Head of caudate nucleus (tissue), 42 donors: ENCODE measurements at places on chromosomes 11 and 22.

DNA sequence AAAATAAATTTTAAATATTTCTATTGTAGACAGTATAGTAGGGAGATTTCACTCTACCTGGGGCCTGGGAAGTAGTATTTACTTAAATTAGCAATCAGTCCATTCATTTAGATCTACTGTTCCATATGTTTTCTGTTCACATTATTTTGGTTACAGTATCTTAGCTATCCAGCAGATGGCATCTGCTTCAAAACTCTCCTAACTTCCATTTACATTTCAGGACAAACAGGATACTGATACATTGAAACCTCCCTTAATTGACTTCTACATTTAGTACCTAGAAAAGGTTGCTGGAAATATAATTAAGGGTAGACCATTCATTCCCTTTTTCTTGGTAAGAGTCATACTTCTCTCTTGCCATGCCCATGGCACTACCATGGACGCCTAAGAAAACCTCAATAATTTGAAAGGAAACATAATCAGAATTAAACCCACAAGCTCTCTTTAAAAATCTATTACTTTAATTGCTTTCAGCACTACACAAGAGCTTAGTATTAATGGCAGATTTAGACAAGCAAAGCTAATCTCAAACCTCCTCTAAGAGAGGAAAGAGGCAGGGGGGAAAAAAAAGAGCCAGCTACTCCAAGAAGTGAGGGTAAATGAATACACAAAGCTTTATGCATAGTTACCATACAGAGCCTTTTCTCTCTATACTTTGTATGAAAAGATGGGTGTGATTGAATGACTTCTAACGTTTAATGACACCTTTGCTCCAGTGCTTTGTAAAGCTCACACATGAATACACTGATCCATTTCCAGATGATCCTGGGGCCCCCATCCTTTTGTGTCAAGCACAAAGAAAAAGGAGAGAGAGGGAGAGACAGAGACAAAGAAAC lies 131.2 kb upstream of the MTMR2 start:
- DNase-seq: no peak

- DNase-seq: no peak
These were observed 160.8 kb downstream of the MSANTD4 start for GRCh38 chr11:105861225-105861624.

DNA sequence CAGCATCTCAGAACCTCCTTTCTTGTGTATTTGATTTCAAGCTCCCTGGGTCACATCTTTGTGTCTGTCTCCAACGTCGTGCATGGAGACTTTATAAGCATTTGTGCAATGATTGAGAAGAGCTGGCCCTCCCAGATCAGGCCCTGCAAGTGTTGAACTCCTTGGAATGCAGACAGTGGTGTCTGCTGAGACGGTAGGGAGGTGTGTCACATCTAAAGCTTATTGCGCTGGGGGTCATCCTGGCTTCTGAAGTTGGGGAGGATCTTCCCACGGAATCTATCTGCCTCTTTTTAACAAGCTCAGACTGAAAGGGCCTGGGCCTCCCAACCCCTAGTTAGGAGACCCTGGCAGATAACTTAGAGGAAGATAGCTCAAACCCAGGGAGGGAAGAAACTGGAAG lies 6.7 kb downstream of the APLNR start:
- DNase-seq: no peak

DNA sequence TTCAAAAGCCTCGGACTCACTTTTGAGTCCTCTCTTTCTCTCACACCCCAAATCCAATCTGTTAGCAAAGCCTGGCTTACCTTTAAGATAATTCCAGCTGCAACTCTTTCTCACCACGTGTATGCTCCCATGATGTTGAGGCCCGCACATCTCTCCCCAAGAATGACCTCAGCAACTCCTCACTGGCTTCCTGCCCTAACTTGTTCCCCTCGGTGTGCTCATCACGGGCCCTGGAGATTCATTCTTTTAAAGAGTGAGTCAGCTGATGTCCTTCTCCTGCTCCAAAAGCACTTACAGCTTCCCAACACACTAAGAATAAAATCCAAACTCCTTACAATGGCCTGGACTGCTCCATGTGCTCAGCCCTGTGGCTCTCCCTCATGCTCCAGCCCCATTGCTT lies 1041.3 kb downstream of the OPCML start:
- DNase-seq: no peak

- DNase-seq: no peak
These were observed 10.2 kb upstream of the GRK3 start for GRCh38 chr22:25554238-25554671.

DNA sequence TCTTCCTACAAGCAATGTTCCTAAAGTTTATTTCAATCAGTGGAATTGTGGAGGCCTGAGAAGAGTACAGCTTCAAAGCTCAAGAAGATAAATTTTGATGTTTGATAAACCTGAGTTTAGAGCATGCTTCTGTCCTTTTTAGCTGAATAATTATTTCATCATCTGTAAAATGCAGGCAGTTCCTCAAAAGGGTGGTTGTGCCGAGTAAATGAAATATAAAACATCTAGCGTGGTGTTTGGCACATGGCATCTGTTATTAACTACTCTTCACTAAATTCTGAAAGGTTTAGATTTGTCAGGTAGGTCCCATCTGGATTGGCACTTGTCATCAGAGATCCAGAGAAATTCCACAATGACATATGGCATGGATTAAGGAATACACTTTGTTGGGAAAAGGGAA lies 155.1 kb downstream of the DDX10 start:
- no peak for DNase-seq

GRCh38 chr11:131978351-131978750 lies 607.9 kb downstream of the NTM start:
- no peak for DNase-seq

- no peak for DNase-seq
These were observed 179.2 kb upstream of the ZBED5 start for GRCh38 chr11:11036848-11037732.

- DNase-seq: no peak
These were observed 38.9 kb upstream of the CSNK2A3 start for GRCh38 chr11:11391796-11392463.

- peak; percentile 55 for DNase-seq
These were observed 4.4 kb downstream of the CYB5R2 start for GRCh38 chr11:7668911-7669310.

- DNase-seq: no peak
These were observed 44.3 kb downstream of the POLD3 start for GRCh38 chr11:74636630-74637184.

GRCh38 chr22:50129121-50129736 lies 39.4 kb downstream of the MOV10L1 start:
- no peak for DNase-seq

GRCh38 chr11:85301895-85302678 lies 325.1 kb downstream of the DLG2 start:
- DNase-seq: no peak

- DNase-seq: no peak
These were observed 1082.6 kb downstream of the DLG2 start for GRCh38 chr11:84544566-84544965.

GRCh38 chr11:3920148-3920852 lies 64.8 kb downstream of the STIM1 start:
- peak; percentile 30 for DNase-seq

DNA sequence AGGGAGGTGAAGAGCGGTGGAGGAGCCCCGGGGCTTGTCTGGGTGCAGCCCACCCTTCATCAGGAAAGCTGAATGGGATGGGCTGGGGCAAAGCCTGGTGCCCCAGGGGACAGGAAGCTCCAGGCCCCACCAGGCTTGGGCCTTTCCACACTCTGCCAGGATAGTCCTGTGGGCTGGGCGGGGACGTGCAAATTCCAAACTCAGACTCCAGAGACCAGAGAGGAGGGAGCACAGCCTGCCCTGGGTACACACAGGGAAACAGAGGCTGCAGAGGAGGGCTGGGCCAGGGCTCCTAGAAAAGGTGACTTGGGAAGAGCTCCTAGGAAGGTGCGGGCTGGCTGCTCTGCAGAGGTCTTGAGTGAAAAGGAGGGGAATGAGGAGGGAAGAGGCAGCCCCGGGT lies 124.7 kb downstream of the MED15 start:
- no peak for DNase-seq

DNA sequence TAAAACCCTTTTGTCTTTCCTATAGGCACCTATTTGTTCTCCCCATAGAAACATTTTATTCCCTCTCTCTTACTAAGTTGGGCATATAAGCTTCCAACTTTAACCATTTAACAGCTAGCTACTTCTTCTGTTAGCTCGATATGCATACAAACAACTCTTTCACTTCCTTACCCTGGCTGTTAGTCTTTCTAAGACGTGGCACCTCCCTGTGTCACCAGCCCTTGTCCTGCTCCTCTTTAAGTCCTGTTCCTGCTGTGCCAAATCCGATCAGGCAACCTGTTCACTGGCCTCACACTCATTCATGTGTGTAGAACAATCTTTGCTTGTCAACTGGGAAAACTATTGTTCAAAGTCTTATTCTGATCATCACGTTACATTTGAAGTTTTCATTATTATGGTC lies 1376.1 kb upstream of the TENM4 start:
- DNase-seq: no peak

GRCh38 chr11:93652679-93653078 lies 8.8 kb upstream of the CEP295 start:
- no peak for DNase-seq

GRCh38 chr11:103963648-103964047 lies 72.8 kb upstream of the DDI1 start:
- no peak for DNase-seq

- no peak for DNase-seq
These were observed 7.8 kb upstream of the NLRP10 start for GRCh38 chr11:7973011-7973410.

DNA sequence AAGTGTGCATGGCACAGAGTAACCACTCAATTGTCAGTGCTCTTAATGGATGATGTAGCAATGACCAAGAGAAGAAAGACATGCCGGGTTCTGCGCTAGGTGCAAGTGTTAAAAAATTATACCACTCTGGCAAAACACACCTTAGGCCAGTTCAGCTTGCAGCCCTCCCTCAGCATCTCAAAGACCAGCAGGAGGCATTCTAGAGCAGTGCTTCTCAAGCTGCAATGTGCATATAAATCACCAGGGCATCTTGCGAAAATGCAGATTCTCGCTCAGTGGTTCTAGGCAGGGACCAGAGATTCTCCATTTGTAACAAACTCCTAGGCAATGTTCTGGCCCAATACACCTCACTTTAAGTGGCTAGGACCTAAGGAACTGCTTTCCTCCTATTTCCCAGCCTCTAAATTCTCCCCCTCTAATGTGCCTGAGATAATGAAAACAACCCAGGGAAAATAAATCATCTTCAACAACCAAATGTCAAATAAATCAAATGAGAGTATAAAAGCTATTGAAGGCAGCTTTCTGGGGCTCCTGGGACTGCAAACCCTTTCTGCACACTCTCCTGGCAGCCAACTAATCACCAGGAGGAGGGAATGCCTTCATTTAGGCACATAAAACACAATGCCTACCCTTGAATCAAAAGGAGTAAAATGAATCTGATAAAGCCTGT lies 337.2 kb upstream of the API5 start:
- DNase-seq: no peak

GRCh38 chr11:27505781-27506180 lies 788 bp downstream of the LIN7C start:
- DNase-seq: no peak

GRCh38 chr22:24156141-24156912 lies 25.0 kb upstream of the SUSD2 start:
- DNase-seq: peak; percentile 45

- DNase-seq: no peak
These were observed 29.4 kb upstream of the TMEM86A start for GRCh38 chr11:18669219-18669596.

GRCh38 chr11:15640318-15640717 lies 525.6 kb downstream of the INSC start:
- DNase-seq: no peak

GRCh38 chr11:74677131-74677530 lies 54.1 kb downstream of the CHRDL2 start:
- DNase-seq: no peak

GRCh38 chr11:128814856-128815705 lies 52.0 kb downstream of the KCNJ1 start:
- no peak for DNase-seq

GRCh38 chr11:48034926-48035871 lies 54.8 kb downstream of the PTPRJ start:
- DNase-seq: no peak

GRCh38 chr11:27910186-27910931 lies 197.6 kb downstream of the KIF18A start:
- no peak for DNase-seq

- no peak for DNase-seq
These were observed 4.9 kb downstream of the OVOL1 start for GRCh38 chr11:65791719-65792213.

GRCh38 chr11:37264783-37265182 lies 666.7 kb upstream of the RAG2 start:
- DNase-seq: no peak

DNA sequence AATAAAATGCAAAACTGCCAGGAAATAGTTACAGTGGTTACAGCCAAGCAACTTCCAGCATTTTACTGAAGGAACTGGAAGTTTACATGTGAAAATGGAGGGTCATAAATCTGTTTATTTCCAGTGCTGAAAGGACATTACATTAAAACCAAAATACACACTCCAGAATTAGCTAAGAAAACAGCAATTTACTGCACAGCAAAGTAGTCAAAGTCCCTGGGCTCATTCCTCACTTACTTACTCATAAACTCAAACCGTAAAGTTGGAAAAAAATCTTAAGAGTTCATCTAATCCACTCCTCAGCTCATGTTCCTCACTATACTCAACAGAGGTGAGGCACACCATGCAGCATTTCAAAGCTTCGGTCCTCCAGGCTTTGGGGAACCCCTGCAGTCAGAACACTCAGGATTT lies 17.4 kb downstream of the CTSC start:
- DNase-seq: no peak

DNA sequence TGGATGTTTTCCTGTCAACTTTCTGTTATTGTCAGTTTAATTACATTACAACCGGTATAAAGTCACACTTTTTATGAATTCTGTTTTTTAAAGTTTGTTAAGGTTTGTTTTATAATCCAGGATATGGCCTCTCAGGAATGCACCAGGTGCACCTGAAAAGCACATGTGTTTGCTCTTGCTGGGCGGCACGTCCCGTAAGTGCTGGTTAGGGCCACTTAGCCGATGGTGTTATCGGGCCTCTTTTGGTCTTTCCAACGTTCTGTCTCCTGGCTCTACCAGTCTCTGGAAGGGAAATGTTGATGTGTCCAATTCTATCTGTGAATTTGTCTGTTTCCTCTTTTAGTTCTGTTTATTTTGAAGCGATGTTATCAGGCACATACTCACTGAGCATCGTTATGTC lies 695.7 kb downstream of the BRD1 start:
- no peak for DNase-seq

- DNase-seq: no peak
These were observed 51.1 kb upstream of the THY1 start for GRCh38 chr11:119473901-119474681.

GRCh38 chr11:40417627-40418026 lies 1041.8 kb downstream of the LRRC4C start:
- no peak for DNase-seq

- no peak for DNase-seq
These were observed 39.4 kb downstream of the OPCML start for GRCh38 chr11:133492895-133493294.
